Dermis lymphatic vessel endothelial cell (primary cell): ENCODE measurements at places on chromosomes 2 and 18. TPM values are rescaled to one million over a fixed set of nuclear protein-coding genes. Genes with fewer than 3 reads are reported as not detected.

HADHA gene
- 187 and 197 TPM in 2 replicates for total RNA-seq

KIF3C gene
- 13.0 and 20.2 TPM in 2 replicates for total RNA-seq

RASGRP3 gene
- total RNA-seq = 234 and 289 TPM in 2 replicates

SLC30A3 gene
- total RNA-seq = 6.3 and 21.2 TPM in 2 replicates

CCDC121 gene
- total RNA-seq = 2.0 and 2.1 TPM in 2 replicates

EEF1B2 gene
- 591 and 635 TPM in 2 replicates for total RNA-seq

ANTXR1 gene
- 0.33 and 0.52 TPM in 2 replicates for total RNA-seq

MOCOS gene
- total RNA-seq = 0.17 and 0.54 TPM in 2 replicates

SAP130 gene
- total RNA-seq = 3.4 and 3.6 TPM in 2 replicates

LRRTM1 gene
- not detected in 2 replicates for total RNA-seq

CDKL4 gene
- 0.43 and 1.5 TPM in 2 replicates for total RNA-seq

CSRNP3 gene
- total RNA-seq = 0.76 and 0.95 TPM in 2 replicates

GAREM2 gene
- total RNA-seq = 0.17 and 0.22 TPM in 2 replicates

KHK gene
- 2.4 and 4.3 TPM in 2 replicates for total RNA-seq

CTDSP1 gene
- 75.3 and 77.3 TPM in 2 replicates for total RNA-seq

ACADL gene
- not detected in 2 replicates for total RNA-seq

SMC6 gene
- total RNA-seq = 13.0 and 20.9 TPM in 2 replicates

TIA1 gene
- total RNA-seq = 107 and 154 TPM in 2 replicates

LAMA1 gene
- 0.09 and 0.22 TPM in 2 replicates for total RNA-seq

CRYGC gene
- total RNA-seq = not detected in 2 replicates

DNAJC5G gene
- 0.60 and 2.4 TPM in 2 replicates for total RNA-seq

DNAJC10 gene
- total RNA-seq = 110 and 115 TPM in 2 replicates

PRR30 gene
- not detected in 2 replicates for total RNA-seq

PDCL3 gene
- 12.4 and 13.9 TPM in 2 replicates for total RNA-seq

MAP3K19 gene
- not detected in 2 replicates for total RNA-seq

ACTG2 gene
- total RNA-seq = not detected in 2 replicates

DAPL1 gene
- total RNA-seq = not detected in 2 replicates

SPDYA gene
- total RNA-seq = 0.33 and 0.52 TPM in 2 replicates

SKA1 gene
- 1.8 and 2.2 TPM in 2 replicates for total RNA-seq

C2orf80 gene
- not detected in 2 replicates for total RNA-seq

ASXL3 gene
- under 0.01 and 0.17 TPM in 2 replicates for total RNA-seq

GNAL gene
- total RNA-seq = 0.26 and 0.33 TPM in 2 replicates

NCK2 gene
- 46.7 and 47.4 TPM in 2 replicates for total RNA-seq

NOSTRIN gene
- 0.09 and 0.22 TPM in 2 replicates for total RNA-seq

ASXL2 gene
- 5.0 and 6.7 TPM in 2 replicates for total RNA-seq

ASAP2 gene
- total RNA-seq = 30.5 and 36.2 TPM in 2 replicates

CRACDL gene
- 0.54 and 0.69 TPM in 2 replicates for total RNA-seq

HAAO gene
- not detected in 2 replicates for total RNA-seq

SCN3A gene
- total RNA-seq = 0.69 and 14.8 TPM in 2 replicates

CYP26B1 gene
- under 0.01 TPM in 1 of 2 replicates, not detected in the other for total RNA-seq

FBXO36 gene
- total RNA-seq = 1.6 and 1.8 TPM in 2 replicates
